ENCODE measurements at places on chromosomes 6 and 20. TPM values are rescaled to one million over a fixed set of nuclear protein-coding genes. Genes with fewer than 3 reads are reported as not detected.

The CTSA gene
- 180 TPM for total RNA-seq

The RING1 gene
- total RNA-seq, result 47.2 TPM

The HLA-B gene
- 1,532 TPM for total RNA-seq

GRCh38 chr20:4763723-4764510 is 42.2 kb downstream of the PRND start:
- DNase-seq, result no peak
- H3K27me3 ChIP-seq, result peaks cover 3% of the 10 kb centered on the region
- H3K27ac ChIP-seq, result no peak overlapping the region

DNA sequence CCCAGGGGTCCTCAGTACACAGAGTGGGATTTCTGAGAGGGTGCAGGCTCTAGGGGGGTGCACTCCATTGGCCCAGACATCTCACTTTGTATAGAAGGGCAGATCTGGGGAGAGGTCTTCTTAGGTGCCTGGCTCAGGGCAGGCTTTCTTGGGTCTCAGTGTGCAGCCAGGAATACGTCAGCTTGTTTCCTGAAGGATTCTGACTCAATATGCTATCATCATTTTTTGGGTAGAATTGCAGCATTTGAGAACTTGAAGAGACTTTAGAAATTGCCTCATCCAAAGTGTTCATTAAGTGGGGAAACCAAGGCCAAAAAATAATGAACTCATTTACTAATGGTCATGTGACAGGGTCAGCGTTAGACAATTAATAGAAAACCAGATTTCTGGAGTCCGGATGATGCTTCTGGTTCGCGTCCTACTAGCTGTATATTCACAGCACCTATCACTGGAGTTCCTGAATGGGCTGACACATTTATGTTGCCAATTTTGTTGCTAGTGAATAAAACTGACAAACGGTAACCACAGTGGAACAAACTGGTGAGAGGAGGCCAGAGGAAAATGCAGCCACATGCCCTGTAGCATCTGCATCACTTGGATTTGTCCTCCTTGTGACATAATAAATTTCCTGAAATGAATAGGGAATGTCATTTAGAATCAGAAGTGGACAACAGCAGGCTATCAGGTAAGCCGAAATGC is 238.9 kb downstream of the TBC1D7 start:
- no peak overlapping the region for H3K4me3 ChIP-seq
- H3K27ac ChIP-seq, result no peak overlapping the region
- H3K27me3 ChIP-seq, result no peaks in the 10 kb centered on the region
- H3K36me3 ChIP-seq, result no peaks in the 10 kb centered on the region
- H3K4me1 ChIP-seq, result no peaks in the 10 kb centered on the region
- no peak for DNase-seq

DNA sequence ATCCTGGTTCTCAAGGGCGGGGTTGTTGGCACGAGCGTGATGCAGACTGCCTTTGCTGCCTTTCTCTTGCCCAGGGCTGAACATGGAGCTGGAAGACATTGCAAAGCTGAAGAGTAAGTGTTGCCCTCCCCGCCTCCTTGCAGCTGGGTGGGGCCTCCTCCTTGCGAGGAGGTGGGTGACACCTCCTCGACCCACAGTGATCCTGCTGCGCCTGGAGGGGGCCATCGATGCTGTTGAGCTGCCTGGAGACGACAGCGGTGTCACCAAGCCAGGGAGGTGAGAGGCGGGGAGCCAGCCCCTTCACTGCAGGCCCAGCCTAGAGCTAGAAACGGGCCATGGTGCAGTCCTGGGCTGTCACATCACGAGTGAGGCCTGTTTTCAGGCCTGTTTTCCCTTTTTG is 18.4 kb upstream of the TNFRSF6B start:
- no peaks in the 10 kb centered on the region for H3K36me3 ChIP-seq
- no peaks in the 10 kb centered on the region for H3K27me3 ChIP-seq
- no peak overlapping the region for H3K4me3 ChIP-seq

GRCh38 chr6:47162793-47163192 is 120.7 kb upstream of the ADGRF1 start:
- H3K27me3 ChIP-seq, result no peaks in the 10 kb centered on the region
- no peak overlapping the region for H3K4me3 ChIP-seq
- no peaks in the 10 kb centered on the region for H3K4me1 ChIP-seq
- no peaks in the 10 kb centered on the region for H3K36me3 ChIP-seq
- H3K27ac ChIP-seq, result no peak overlapping the region

DNA sequence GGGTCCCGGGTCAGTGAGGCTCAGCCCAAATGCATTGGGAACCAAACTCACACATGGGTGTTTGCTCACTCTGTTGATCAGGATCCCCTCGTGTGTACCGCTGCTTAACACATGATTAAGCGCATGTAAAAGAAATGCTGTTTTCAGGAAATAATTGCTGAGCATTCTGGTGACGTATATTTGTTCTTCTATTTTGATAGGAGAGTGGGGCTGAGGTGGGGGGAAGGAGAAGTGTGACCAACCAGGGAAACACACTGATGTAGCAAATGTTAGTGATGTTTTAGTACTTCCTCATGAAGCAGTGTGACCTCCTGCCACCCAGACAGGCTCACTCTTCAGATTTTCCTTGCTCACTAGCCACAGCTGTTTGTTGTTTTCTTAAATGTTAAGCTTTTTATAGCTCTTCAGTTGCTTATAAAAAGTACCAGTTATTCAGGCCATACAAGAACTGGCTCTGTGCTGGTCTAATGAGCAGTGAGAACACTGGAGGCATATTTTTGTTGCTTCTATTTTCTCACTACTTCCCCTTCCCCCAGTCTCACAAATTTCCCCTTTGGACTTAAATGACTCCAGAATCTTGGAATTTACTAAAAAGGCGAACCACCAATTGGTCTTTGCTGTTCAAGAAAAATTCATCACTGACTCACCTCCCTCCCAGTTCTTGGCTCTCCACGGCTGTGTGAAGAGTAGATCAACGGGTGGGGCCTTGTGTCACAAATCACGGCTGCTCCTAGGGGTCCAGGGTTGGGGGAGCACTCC is 79.2 kb upstream of the BACH2 start:
- no peaks in the 10 kb centered on the region for H3K27me3 ChIP-seq
- peaks cover 7% of the 10 kb centered on the region for H3K4me1 ChIP-seq
- no peak overlapping the region for H3K4me3 ChIP-seq
- no peak overlapping the region for H3K27ac ChIP-seq
- H3K36me3 ChIP-seq, result no peaks in the 10 kb centered on the region
- peak; percentile 75 for DNase-seq

The TGM3 gene
- total RNA-seq, result 0.13 TPM

The DEFB132 gene
- total RNA-seq, result not detected

DNA sequence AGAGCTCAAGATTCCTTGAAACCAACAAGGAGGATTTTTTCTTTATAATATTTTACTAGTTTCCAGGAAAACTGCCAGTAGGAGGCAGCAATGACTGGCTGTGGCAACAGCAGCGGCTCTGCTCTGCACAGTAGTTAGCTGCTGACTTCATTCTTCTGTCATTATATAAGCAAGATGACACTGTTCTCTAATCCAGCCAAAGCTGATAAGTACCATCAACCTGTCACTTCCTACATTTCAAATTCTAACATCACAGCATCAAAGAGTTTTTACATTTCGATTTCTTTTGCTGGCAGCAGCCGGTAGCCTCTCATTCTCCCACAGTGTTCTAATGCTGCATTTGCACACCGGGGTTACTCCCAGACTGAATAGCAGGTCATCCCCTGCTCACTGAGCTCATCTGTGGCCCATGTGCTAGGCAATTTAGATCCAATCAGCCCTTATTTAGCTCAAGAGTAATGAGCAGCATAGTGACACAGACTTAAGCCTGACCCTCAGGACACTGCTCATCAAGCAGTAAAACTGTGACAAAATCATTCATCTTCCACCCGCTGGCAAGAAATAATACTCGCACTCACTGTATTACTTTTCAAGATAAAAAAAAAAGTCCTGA is 67.8 kb downstream of the MMS22L start:
- no peaks in the 10 kb centered on the region for H3K27me3 ChIP-seq
- no peak overlapping the region for H3K27ac ChIP-seq
- peak; percentile 13 for DNase-seq
- no peaks in the 10 kb centered on the region for H3K36me3 ChIP-seq
- no peaks in the 10 kb centered on the region for H3K4me1 ChIP-seq

- H3K36me3 ChIP-seq, result no peaks in the 10 kb centered on the region
- DNase-seq, result peak; percentile 63
- peaks cover 2% of the 10 kb centered on the region for H3K4me1 ChIP-seq
- H3K27me3 ChIP-seq, result no peaks in the 10 kb centered on the region
- H3K4me3 ChIP-seq, result no peak overlapping the region
- H3K27ac ChIP-seq, result no peak overlapping the region
These were observed 104.9 kb downstream of the RPS12 start for GRCh38 chr6:132919045-132919860.

The FOXA2 gene
- 0.13 TPM for total RNA-seq

- H3K27me3 ChIP-seq, result no peaks in the 10 kb centered on the region
- no peaks in the 10 kb centered on the region for H3K4me1 ChIP-seq
- DNase-seq, result no peak
- H3K27ac ChIP-seq, result no peak overlapping the region
These were observed 246.8 kb downstream of the MYLK4 start for GRCh38 chr6:2503816-2504494.

GRCh38 chr6:162613310-162613709 is 114.3 kb downstream of the PRKN start:
- H3K36me3 ChIP-seq, result no peaks in the 10 kb centered on the region
- no peak overlapping the region for H3K27ac ChIP-seq
- H3K4me3 ChIP-seq, result no peak overlapping the region
- DNase-seq, result no peak
- H3K4me1 ChIP-seq, result no peaks in the 10 kb centered on the region
- no peaks in the 10 kb centered on the region for H3K27me3 ChIP-seq

DNA sequence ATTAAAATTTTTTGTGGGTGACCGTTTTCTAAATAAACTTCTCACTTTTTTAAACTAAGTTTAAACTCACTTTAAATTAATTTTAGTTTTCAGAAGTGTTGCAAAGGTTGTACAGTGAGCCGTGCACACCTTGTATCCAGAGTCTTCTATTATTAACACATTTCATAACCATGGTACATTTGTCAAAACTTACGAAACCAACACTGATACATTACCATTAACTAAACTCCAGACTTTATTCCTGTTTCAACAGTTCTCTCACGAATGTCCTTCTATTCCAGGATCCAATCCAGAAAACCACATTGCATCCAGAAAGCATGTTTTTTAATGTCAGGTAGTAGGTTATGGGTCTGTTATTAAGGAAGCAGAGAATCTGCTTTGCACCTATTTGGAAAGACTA is 319.9 kb downstream of the CBLN4 start:
- H3K27ac ChIP-seq, result no peak overlapping the region
- H3K27me3 ChIP-seq, result no peaks in the 10 kb centered on the region
- H3K4me3 ChIP-seq, result no peak overlapping the region
- H3K4me1 ChIP-seq, result no peaks in the 10 kb centered on the region
- no peak for DNase-seq
- no peaks in the 10 kb centered on the region for H3K36me3 ChIP-seq

The THBS2 gene
- total RNA-seq, result 33.4 TPM

The SLC22A16 gene
- 0.79 TPM for total RNA-seq

DNA sequence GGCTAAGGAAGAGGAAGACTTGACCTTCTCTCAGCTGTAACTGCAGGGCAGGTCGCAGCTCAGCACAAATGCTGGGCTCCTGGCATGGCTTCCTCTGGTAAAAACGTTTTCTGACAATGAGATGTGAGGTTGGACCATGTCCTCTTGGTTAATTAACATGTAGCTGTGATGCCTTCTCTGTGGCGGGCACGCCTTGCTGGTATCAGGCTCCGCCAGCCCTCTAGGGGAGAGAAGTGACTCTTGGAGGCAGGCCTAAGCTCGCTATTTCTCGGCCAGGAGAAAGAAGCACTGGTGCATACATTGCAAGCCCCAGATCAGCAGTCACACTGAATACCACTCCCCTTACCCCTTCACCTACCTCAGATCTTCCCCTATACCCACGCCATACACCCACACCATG is 65.0 kb downstream of the QRSL1 start:
- H3K4me1 ChIP-seq, result no peaks in the 10 kb centered on the region
- no peaks in the 10 kb centered on the region for H3K27me3 ChIP-seq
- no peak overlapping the region for H3K4me3 ChIP-seq
- no peaks in the 10 kb centered on the region for H3K36me3 ChIP-seq

The SERPINB6 gene
- total RNA-seq, result 136 TPM

Data from kidney (tissue), 22 donors.